ENCODE measurements at places on chromosomes 4 and X.

GRCh38 chr4:141565379-141566089, 70.8 kb upstream of the IL15 start:
- DNase-seq, result no peak

DNA sequence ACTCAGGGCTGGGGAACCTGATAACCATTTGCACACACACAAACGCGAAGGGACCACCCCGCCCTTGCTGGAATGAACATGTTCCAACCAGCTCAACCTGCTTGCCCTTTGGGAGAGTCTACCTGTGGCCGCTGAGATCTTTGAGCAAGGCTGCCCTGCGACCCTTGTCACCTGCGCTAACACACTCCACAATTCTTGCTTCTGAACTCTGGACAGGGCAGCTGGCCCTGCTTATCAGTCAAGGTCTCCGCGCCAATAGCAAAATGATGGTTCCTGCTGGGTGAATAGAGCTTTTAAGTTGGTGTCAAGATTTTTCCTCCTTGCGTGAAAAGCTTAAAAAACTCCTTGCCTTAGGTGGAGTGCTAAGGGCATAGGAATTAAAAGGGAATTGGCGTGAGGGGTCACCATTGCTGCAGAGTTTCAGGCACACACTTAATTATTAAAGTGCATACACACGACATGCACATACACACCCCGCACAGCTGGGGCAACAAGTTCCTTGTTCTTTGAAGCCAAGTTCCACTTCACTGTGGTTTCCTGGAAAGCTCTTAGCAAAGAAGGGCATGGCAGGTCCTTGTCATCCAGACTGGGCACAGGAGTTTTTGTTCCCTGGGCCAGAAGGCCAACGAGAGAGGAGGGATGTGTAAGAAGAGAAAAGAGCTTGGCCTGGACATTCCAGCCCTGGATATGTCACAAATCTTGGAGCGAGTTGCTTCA, 207.7 kb downstream of the STIM2 start:
- DNase-seq, result no peak

- no peak for DNase-seq
Measured at GRCh38 chr4:137063961-137064360, 468.3 kb downstream of the PCDH18 start.

DNA sequence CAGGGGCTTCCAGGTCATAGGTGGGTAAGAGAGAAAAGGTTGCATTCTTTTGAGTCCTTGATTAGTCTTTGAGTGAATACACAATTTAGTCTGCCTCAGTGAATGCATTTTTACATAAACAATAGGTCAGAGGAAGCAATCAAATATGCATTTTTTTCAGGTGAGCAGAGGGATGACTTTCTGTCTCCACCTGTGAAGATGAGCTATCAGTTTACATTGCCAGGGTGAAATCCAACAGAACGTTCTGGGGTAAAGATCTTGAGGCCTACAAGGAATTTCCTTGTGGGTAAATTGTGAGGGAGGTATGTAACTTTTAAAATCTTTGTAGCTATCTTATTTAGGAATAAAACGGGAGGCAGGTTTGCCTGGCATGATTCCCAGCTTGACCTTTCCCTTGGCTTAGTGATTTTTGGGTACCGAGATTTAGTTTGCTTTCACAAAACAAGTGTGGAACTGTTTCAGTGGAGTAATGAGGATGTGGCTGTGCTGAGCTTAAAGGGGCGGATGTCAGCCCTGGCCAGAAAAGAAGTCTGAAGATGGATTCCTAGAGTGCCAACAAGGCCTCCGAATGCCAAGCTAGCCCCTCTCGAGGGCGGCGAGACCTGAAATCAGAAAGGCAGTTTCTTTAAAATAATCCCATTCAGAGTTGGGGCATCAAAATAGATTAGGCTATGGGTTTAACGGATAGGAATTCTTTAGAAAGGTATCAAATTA, 29.5 kb downstream of the TMEM131L start:
- DNase-seq, result no peak

- no peak for DNase-seq
Measured at GRCh38 chrX:106707771-106708454, 18.6 kb upstream of the RNF128 start.

- no peak for DNase-seq
Measured at GRCh38 chrX:40508560-40508959, 72.2 kb upstream of the ATP6AP2 start.

- DNase-seq, result no peak
Measured at GRCh38 chr4:25903900-25904747, 9.9 kb upstream of the SMIM20 start.

DNA sequence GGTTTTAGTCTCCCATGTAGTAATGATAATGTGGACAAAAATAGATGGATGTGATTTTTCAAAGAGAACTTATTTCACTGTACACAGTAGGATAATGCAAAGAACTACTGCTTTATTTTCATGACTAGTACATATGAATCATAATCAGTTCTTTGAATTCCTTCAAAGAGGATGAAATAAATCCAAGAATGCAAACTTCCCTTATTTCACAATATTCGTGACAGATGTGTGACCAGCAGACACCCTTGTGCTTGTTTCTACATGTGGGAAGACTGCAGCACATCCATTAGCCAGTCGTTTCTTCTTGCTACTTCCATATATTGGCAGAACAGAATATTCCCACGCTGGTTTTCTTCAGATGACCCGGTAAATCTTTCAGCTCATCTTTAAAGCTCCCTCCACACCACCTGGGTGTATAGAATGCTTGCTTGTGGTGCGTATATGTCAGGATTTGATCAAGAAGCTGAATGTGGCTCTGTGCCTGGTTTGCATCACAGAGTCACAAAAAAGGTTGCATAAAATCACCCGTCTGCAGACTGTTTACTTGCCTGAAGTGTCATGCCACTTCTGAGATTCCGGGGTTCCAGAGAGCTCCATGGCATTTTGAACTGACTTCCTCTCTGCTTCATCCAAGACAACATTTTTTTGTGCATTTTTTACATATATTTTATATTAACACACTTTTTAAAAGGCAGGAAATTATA, 47.7 kb upstream of the FAT4 start:
- DNase-seq, result no peak

- DNase-seq, result no peak
Measured at GRCh38 chr4:74431113-74431826, 13.7 kb upstream of the AREG start.

GRCh38 chr4:123547216-123548165, 150.9 kb downstream of the SPRY1 start:
- DNase-seq, result no peak

DNA sequence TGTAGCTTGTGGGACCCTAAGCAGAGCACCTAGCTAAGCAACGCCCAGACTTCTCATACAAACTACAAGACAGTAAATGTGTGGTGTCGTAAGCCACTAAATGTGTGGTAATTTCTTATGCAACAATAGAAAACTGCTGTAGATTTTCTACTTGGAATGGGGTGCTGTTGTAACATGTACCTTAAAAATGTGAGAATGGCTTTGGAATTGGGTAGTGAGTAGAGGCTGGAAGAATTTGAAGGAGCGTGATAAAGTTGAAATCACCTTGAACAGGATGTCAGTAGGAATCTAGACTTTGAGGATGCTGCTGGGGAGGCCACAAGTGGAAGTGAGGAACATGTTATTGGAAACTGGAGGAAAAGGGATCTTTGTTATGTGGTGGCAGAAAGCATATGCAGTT, 43.2 kb upstream of the FUNDC1 start:
- DNase-seq, result no peak

GRCh38 chr4:113952452-113953029, 26.9 kb downstream of the ARSJ start:
- DNase-seq, result no peak

DNA sequence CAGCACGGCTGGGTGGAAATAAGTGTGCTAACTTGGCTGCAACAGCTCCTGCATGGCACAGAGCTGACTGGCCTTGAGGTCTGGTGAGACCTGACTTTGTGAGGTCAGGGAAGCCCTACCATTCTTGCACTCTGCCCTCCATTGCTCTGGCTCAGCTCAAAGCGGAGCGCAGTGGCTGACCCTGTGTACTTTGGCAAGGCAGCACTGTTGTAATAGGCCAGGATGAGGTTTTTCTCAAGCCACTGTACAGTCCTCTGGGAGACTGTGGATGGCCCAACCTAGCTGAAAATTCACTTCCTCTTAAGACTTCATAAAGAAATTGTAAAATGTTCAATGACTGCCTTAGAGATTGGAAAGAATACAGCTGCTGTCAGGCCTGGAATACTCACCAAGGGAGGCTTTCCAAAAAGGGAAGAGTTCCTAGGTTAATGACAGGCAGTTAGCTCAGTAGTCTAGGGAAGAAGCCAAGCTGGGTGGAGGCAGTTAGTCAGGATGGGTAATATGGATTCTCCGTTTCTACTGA, 129.8 kb downstream of the GUCY2F start:
- no peak for DNase-seq

DNA sequence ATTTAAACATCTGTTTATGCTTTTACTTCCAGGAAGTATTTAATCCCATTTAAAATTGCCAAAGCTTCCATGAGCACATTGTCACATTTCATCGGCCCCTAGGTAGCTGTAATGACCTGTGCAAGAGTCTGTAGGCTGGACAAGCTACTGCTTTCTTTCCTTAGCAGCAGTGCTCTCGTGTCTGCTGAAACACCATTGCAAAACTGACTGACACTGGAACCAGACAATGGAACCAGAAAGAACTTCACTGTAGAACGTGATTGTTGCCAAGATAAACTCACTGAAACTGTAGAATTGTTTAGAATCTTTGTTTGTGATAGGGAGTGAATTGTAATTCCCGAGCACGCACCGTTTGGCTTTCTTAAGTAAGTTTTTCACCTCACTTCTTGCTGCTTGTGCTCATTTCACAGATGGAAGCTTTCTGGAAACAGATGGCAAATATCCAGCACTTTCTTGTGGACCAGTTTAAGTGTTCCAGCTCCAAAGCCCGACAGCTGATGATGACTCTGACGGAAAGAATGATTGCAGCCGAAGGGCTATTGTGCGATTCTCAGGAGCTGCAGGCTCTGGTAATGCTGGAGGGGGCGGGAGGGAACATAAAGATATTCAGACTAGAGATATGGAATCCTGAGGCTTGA, 36.9 kb downstream of the EVC start:
- DNase-seq, result no peak

DNA sequence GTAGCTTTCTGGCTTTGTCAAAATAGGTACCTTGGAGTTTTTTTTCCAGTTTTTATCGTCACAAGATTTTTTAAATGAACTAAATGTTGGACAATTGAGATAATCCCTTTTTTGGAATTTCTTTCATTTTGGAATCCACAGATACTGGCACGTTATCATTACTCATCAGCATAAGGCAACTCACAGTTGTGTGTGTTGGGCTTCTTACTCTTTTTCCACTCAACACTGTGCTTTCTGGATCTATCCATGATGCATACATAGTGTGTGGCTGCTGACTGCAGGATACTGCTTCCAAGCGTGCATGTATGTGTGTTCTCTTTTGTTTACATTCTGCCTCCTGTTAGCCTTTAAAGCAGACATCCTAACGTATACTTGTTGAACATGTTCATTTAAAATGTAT, 113.5 kb upstream of the FAM9A start:
- no peak for DNase-seq

- DNase-seq, result no peak
Measured at GRCh38 chr4:123409334-123409733, 12.7 kb downstream of the SPRY1 start.

GRCh38 chr4:78788007-78788889, 12.1 kb downstream of the BMP2K start:
- no peak for DNase-seq

DNA sequence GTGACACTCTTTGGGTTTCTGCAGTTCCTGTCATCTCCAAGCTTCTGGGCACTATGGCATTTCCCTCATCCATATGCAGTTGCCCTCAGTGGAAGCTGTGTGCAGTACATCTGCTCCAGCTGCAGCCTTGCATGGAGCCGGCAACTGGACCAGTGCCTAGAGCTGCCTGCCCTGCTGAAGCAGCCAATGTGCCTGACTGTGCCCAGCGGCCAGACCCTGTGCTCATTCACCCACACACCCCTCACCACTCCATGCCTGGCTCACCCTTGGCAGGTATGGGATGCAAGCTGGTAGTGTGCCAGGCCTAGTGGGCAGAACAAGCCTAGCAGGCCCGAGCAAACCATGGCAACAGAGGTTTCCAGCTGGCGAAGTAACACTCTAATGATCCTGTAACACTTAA, 370.8 kb downstream of the FSTL5 start:
- no peak for DNase-seq

DNA sequence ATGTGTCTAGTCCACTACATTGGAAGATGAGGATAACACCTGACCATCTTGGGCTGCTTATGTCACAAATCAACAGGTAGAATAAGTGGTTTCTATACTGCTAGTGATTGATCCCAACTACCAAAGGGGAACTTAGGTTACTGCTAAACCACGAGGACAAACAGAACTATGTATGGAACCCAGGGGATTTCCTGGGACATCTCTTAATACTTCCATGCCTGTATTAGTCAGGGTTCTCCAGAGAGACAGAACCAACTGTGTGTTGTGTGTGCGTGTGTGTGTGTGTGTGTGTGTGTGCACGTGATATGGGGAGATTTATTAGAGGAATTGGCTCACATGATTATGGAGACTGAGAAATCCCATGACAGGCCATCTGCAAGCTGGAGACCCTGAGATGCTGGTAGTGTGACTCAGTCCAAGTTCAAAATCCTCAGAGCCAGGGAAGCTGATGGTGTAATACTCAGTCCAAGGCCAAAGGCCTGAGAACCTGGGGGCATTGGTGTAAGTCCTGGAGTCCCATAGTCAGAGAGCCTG, 16.2 kb upstream of the AFF1 start:
- no peak for DNase-seq

GRCh38 chr4:137960371-137961050, 281.6 kb downstream of the SLC7A11 start:
- no peak for DNase-seq

- DNase-seq, result no peak
Measured at GRCh38 chr4:3638080-3638795, 106.0 kb upstream of the LRPAP1 start.

- DNase-seq, result no peak
Measured at GRCh38 chr4:26719954-26720552, 136.2 kb downstream of the TBC1D19 start.

DNA sequence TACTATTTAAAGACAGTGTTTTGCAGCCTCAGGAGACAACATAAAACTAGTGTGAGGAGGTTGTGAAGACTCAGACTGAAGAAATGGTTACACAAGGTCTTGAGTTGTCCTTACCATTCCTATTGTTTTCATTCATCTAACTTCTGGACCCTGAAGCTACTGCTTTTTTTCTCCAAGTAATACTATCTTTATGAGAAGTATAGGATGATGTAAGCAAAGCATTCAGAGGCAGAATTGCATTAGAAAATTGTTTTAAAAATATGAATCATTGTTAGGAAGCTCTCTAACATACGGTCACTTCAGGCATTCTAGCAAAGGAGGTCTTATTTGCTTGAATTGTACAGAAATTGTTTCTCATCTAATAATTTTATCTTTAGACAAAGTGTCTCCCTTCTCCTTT, 357.8 kb downstream of the TLL1 start:
- DNase-seq, result no peak

DNA sequence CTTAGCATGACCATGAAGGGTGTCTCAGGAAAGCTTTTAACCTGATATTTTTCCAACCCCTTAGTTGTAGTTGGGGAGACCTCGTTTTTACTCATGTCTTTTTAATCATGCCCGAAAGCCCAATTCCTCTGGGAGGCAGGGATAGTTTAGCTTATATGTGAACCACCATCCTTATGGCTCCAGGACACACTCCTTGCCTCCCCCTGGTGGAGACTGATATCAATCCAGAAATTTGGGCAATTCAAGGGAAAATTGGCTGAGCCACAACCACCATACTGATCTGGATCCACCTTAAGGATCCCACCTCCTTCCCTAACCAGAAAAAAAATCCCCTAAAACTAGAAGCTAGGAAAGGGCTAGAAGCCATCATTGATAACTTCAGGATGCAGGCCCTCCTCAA, 13.4 kb upstream of the COL25A1 start:
- DNase-seq, result no peak
